ENCODE measurements at places on chromosomes 2 and 18.

DNA sequence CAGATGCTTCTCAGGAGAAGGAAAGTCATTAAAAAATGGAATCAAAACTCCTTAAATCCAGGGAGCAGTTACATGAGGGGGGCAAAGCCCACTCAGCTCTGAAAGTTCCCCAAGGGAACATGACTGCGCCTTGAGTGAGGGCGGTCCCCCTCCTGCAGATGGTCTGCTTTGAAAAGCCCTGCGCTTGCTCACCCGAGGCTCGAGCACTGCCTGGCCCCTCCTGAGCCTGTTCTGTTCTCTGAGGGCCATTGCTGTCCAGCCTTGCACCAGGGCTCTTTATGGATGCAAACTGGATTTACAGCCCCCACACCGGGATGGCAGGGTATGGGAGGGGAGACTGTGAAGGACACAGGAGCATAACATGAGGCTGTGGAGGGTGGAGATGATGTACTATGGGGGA is 37.8 kb upstream of the DNMT3A start:
- DNase-seq: no peak

- no peak for DNase-seq
Measured at GRCh38 chr18:39946623-39947061, 2008.4 kb upstream of the PIK3C3 start.

GRCh38 chr2:37476411-37476810 is 132.0 kb downstream of the QPCT start:
- no peak for DNase-seq

DNA sequence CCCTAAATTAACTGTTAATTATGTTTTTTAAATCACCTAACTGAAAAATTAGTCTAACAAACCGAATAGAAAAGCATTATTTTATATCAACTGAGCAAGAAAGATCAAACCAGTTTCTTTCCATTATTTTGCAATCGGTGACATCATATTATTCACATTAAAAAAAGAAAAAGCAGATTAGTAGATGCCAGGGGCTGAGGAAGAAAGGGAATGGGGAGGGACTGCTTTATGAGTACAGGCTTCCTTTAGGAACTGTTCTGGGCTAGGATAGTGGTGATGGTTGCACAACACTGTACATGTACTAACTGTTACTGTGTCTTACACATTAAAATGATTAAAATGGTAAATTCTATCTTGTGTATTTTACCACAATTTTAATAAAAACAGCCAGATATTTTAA is 59.3 kb downstream of the COBLL1 start:
- no peak for DNase-seq
